ENCODE measurements at places on chromosomes 5 and 9.

GRCh38 chr9:107218829-107219485, 64.1 kb upstream of the RAD23B start:
- DNase-seq, result no peak

DNA sequence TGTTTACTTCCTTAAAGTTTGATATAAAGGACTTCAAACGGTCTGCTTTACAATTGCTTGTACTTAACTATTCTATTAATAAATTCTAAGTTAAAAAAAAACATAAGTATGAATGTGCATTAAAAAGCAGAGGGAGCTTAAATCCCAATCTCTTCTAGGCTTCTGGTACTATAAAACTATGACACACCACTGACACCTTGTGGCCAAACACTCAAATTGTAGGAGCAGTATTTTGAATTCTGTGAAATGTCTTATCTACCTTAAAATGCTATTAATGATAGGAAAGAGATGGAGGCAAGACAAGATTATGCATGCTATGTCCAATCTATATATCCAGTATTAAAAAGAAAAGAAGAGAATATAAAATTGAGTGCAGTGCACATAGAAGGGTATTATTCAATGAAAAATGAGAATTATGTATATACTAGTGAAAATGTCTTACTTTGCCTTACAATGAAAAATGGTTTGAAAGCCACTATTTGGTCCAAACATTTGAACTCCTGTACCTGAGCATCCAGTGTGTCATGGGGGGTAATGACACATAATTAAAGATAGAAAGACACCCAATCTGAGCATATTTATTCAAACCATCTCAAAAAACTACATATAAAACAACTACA, 87.6 kb downstream of the ERP44 start:
- peak; percentile 72 for DNase-seq

- no peak for DNase-seq
These were observed 123.5 kb downstream of the TRIO start for GRCh38 chr5:14266686-14267085.

DNA sequence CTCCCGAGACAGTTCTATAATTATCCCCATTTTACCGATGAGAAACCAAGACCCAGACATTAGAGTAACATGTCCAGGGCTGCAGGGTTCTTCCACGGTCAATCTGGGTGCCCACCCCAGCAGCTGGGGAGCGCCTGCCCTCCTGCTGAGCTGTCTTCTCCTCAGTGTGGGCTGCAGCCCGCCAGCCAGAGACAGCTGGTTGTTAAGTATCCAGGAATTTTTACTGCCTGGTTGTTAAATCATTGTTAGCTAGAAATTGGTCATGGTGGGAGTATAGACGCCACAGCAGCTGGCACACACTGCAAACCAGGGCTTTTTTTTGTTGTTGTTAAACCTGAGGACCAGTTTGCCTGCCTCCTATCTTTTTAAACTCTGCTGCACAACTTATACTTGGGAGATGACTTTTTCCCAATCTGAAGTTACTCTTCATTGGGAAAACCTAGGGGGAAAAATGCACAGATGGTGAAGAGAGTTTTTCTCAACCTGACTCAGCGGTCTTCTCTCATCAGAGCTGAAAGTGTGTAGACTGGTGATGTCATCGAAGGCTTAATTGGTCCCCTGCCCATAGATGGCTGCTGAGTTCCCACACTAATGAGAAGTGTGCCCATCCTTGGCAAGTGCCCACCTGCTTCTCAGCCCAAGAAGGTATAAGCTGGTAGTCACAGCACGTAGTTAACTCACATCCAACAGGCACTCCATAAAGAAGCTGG, 208.6 kb downstream of the DRD1 start:
- no peak for DNase-seq

DNA sequence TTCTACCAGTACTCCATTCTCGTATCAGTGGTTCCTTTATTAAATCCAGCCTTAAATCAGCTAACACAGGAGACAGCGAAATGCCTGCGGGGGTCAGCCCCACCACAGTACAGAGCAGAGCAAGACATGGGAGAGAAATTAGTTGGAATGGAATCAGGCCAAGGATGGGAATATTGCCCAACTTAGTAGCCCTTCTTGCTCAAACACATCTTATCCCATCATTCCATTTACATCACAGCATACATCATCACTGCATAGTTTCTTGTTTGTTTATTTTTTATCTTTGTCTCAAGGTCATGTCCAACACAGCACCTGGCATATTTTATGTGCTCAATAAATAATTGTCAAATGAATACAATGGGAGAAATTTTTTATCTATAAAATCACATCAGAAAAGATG, 34.3 kb upstream of the DAB2 start:
- no peak for DNase-seq

DNA sequence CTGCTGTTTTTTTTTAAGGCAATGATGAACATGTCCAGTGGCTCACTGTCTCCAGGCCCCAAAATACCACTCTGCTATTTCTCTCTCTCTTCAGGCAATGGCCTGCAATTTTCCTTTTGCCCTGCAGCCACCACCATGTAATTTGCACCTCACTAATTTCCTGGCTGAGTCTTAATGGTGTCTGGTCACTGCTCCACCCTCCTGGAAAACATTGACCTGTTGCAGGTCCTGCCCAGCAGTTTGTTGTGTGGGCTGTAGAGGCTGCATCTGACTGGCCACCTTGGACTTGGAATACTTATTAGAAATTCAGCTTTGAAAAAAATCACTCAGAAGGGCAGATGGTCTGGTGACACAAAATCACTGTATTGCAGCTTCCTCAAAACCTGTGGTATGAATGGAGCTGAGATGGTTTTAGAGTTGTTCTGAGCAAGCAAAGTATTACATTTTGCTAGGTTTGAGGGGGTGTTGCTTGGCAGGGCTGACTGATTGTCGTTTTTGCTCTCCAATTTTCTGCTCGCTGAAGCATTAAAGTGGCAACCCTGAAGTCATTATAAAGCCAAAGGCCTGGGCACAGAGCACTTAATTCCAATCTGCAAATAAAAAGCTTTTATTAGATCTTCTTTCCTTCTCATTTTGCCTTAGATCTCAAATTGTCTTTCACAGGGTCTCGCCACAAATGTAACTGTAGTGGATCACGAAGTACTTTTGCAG, 134.8 kb downstream of the TMEM174 start:
- DNase-seq, result peak; percentile 32

- no peak for DNase-seq
These were observed 25.9 kb downstream of the SRFBP1 start for GRCh38 chr5:121987685-121988073.

- no peak for DNase-seq
These were observed 6.6 kb downstream of the FLT4 start for GRCh38 chr5:180642779-180643178.

- DNase-seq, result no peak
These were observed 488.1 kb upstream of the PAPPA start for GRCh38 chr9:115665519-115665918.

Data from NCI-H2029 treated with DMSO at 0.1 percent for 48 hours (cell line).